GM06990 (cell line): ENCODE measurements at places on chromosomes 16 and 17.

DNA sequence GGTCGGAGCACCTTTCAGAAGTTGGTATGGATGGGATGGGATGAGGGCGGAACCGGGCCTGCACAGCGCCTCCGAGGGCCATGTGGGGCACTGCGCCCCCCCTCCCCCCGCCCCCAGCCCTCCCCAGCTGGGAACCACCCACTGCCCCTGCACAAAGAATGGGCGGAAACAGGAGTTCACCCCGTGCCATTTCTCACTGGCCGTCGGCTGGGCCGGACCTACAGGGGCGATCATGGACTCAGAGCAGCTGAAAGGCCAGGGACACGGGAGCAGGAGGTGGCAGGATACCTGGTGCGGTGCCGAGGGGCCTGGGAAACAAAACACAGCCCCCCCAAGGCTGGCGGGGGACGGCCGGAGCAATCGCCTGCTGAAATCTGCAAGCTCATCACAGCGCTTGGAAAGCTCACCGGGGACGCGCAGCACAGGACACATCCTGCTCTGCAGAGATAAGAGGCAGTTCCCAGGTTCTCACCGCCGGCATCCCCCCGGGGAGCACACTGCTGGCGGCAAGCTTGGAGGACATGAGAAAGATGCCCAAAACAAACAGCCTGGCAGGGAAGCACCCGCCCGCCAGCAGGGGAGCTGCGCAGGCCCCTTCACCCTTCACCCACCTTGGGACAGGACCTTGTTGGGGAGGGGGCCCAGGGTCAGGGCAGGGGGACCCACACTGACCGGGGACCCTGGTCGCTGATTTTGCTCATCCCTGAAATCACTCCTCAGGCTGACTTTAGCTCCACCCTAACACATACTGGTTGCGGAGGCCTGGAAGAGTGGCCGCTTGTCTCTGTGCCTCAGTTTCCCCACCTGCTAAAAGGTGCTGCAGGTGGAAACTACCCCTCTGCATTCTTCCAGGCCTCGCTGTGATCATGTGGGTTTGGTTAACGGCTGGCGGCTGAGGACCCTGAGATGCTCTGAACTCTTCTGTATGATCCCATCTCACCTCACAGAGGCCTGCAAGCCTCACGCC is 263.9 kb downstream of the C16orf95 start:
- DNase-seq, result no peak

DNA sequence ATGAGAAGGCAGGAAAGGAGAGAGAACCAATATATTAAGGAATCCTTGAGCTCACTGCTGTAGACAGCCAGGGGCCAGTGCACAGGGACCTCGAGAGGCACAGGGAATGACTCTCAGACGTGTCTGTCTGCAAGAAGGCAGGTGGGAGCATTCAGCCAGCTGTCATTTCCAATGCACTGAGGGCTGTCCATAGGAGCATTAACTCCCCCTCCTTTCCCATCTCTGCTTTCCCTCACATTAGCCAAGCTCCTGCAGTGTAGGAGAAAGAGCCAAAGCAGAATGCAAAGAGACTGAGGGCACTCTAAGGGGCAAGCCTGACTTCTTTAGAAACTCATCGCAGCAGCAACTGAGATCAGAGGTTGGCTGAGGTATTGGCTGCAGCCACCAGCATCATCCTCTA is 218.3 kb downstream of the CDH13 start:
- DNase-seq, result no peak

DNA sequence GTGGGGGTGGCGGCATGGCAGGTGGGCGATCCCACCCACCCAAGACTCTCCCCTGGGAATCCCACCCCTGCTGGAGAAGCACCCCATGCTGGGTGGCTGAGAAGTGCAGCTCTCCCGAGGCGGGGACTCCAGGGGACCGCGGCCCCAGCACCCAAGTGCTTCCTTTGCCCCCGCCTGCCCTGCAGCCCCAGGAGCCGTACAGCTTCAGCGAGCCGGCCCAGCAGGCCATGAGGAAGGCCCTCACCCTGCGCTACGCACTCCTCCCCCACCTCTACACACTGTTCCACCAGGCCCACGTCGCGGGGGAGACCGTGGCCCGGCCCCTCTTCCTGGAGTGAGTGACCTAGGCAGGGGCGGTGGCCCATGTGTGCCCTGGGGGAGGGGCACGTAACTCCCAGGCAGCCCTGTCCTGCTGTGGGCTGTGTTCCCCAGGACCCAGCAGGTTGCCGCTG is 11.7 kb downstream of the GAA start:
- no peak for DNase-seq

DNA sequence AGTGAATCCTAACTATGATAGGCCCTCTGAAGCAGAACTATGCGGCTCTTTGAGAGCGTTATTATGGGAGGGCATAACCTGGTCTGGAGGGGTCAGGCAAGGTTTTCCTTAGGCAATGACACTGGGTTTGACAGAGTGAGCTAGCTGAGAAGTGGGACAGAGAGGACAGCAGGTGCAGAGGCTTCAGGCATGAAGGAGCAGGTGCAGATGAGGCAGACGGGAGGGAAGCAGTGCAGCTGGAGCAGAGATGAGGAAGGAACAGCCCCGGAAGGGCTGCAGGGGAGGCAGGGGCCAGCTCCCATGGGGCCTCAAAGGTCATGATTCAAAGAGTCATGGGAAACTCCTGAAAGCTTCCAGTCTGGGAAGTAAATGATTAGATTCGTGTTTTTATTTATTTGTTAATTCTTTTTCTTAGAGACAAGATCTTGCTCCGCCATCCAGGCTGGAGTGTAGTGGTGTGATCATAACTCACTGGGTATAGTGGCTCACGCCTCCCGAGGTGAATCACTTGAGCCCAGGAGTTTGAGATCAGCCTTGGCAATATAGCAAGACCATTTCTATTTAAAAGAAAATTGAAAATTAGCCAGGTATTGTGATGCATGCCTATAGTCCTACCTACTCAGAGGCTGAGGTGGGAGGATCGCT is 5.4 kb downstream of the MARCHF10 start:
- DNase-seq, result no peak

GRCh38 chr17:78613416-78613815 is 36.2 kb upstream of the DNAH17 start:
- no peak for DNase-seq

GRCh38 chr16:70786020-70786755 is 14.8 kb downstream of the VAC14 start:
- DNase-seq, result no peak

DNA sequence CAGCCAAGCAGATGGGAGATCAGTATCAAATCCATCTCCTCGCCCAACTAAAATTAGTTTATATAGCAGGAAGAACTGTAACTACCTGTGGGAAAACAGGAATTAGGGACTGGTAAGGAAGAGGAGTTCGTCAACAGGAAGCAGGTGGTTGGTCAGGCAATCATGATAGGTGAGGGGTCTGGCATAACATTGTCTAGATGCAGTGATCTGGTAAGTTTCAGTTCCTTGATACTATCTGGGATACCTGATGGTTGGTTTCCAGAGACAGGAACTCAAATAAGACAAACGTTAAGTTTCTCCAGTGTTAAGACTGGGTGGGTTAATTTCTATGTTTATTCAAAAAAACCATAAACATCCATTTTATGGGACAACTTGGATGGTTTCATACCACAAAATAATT is 53.8 kb downstream of the CEP112 start:
- no peak for DNase-seq
